HCT116 (cell line): ENCODE measurements at places on chromosomes 5 and 9. TPM values are rescaled to one million over a fixed set of nuclear protein-coding genes. Genes with fewer than 3 reads are reported as not detected.

Gene VLDLR
- total RNA-seq = 0.17 TPM

DNA sequence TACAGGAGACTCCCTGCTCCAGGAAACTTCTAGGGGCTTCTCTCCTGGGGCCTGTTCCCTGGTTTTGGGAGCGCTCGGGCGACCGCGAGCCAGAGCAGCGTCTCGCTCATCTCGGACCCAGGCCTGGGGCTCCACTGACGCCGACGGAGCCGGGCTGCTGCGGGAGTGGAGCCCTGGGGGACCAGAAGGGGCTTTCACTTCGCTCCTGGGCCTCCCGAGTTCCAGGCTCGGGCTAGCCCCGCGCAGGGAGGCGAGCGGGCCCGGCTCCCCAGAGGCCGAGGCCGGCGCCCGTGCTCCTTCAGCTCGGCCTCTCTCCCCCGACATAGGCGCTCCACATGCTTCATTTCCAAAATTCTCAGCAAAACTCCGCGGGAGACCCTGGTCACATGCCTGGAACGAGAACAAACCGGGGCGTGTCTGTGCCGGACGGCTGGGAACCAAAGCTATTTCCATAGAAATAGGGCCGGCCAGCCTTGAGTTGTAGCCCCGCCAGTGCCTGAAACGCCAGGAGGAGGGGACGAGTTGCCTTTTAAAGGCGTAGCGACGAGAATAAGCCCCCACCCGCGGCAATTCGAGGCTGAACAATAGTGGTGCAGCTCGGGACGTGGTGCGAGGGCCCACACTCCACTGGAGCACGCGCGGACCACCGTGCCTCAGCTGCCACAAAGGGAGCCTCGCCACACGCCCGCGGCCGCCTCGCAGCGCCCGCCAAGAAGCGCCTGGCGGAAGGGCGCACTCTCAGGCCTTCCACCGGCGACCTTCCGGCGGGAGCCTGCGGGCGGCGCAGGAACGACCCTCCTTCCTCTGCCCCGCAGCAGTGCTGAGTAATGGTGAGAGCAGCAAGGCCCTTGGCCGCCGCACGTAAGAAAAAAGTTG lies 1.1 kb upstream of the G3BP1 start:
- H3K27me3 ChIP-seq = no peaks in the 10 kb centered on the region
- H3K36me3 ChIP-seq = no peaks in the 10 kb centered on the region
- peaks cover 26% of the 10 kb centered on the region for H3K4me1 ChIP-seq
- peak overlapping the region; percentile 97 for H3K27ac ChIP-seq
- DNase-seq = no peak

- H3K36me3 ChIP-seq = no peaks in the 10 kb centered on the region
- no peak for DNase-seq
- no peaks in the 10 kb centered on the region for H3K4me1 ChIP-seq
- H3K27me3 ChIP-seq = no peaks in the 10 kb centered on the region; the same call in 1 of the 2 replicates
These were observed 6.8 kb downstream of the FAT2 start for GRCh38 chr5:151584057-151584937.

DNA sequence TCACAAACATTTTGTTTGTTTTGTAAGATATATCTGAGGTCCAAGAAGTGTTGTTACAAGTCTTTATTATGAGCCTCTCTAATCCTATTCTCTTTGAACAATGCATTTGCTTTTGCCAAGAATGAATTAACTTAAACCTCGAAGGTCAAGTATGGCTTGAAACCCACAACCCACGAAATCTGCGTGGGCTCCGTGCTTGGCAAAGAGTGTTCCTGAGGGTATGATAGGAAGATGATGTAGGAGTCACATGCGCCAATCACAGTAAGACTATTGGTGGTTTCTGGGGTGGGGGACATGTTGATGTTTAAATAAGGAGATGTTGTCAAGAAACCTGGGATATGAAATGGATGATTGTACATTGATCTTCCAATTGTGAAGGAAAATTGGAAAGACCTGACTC lies 330.8 kb upstream of the RFX3 start:
- no peaks in the 10 kb centered on the region for H3K36me3 ChIP-seq
- no peaks in the 10 kb centered on the region for H3K27me3 ChIP-seq
- no peak overlapping the region for H3K4me3 ChIP-seq
- no peak for DNase-seq
- no peak overlapping the region for H3K27ac ChIP-seq

- H3K27me3 ChIP-seq = no peaks in the 10 kb centered on the region
- no peaks in the 10 kb centered on the region for H3K36me3 ChIP-seq
- H3K4me3 ChIP-seq = no peak overlapping the region
- H3K27ac ChIP-seq = no peak overlapping the region
These were observed 30.0 kb upstream of the SUSD3 start for GRCh38 chr9:93028448-93029006.

Gene PCDHGA10
- 3.8 TPM for total RNA-seq

Gene TAL2
- not detected for total RNA-seq

Gene CKMT2
- total RNA-seq = not detected
